ENCODE measurements at places on chromosomes 16 and 17. TPM values are rescaled to one million over a fixed set of nuclear protein-coding genes. Genes with fewer than 3 reads are reported as not detected.

GRCh38 chr16:85645021-85645589 is 32.0 kb downstream of the GSE1 start:
- no peak for DNase-seq

DNA sequence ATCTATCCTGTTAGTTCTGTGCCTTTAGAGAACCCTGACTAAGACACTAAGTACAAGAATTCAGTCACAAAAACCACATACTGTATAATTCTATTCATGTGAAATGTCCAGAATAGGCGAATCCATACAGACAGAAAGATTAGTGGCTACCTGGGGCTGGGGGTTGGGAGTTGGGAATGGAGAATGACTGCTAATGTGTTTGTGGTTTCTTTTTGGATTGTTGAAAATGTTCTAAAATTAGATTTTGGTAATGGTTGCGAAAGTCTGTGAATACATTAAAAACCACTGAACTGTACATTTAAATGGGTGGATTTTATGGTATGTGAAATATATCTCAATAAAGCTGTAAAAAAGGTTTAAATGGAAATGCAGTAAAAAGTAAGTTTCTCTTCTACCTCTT is 80.4 kb upstream of the AKTIP start:
- DNase-seq = no peak

GRCh38 chr16:86222547-86222946 is 287.8 kb upstream of the FOXF1 start:
- DNase-seq = peak; percentile 84

DNA sequence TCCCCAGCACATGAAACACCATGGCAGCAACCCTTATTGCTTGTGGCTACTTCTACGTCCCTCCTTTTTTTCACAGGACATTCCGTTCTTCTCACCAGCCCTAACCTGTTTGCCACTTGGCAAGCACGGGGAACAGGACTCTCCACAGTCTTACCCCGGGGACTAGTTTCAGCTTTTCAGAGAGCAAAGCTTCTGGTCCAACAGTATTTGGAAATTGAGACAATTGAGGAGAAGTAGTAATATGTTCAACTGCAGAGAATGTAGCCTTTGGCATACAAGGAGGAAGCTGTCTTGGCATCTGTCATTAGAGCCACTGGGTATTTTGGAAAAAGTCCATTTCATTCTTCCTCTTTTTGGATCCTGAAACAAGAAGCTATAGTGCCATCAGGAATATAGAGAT is 65.7 kb downstream of the MAP2K6 start:
- no peak for DNase-seq

DNA sequence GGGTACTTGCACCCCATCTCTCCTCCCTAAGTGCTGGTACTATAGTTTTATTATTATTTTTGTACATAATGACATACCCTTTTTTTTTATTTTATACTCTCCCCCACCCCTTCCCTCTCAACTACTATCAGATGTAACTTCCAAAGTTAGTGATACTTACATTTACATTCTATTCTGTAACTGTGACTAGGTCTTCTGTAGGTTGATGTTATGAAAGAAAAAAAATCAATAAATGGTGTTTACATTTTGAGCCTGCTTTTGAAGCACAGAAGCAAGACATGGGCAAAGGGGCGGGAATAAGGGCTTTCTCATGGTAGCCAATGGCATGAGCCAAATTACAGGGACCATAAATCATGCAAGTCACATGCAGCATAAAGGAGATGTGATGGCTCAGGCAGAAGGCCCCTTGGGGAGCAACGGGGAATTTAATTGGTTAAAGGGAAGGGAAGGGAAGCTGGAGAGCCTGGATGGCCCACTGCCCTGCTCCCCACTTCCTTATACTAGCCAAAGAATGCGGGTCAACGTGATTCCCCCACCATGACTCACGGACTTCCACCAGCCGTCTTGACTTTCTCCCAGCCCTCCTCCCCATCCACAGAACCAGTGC is 2.4 kb upstream of the ACSF2 start:
- DNase-seq = peak; percentile 91

DNA sequence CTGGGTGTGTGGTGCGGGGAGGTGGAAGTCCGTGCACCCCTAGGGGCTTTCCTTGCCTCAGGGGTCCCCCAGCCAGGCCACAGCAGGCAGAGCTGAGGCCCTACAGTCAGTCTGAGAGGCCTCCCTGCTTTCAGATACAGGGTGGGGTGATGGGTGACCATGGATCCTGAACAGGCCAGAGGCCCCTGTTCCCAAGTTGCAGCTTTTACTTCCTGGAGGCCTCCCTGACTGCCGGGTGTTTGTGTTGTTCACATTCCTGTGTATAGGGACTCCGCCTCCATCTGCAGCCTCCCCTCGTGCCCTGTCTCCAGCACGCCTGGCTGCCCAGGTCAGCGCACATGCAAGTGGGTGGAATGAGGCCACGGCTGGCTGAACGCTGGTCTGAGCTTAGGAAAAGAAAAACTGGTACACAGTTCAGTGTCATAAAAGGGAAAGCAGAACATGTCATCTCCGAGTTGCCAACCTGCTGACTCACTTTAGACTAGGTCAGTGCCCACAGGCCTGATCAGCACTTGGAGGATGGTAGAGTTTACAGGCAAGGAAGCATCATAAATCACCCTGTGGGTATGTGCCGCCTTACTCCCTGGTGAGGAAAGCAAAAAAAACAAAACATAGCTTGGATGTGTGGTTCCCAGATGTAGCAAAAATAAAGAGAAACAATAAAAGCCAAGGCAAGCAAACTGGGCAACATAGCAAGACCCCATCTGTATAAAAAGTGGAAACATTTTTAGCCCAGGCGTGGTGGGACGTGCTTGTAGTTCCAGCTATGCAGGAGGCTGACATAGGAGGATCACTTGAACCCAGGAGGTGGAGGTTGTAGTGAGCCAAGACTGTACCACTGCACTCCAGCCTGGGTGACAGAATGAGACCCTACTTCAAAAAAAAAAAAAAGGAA is 6.2 kb upstream of the SLC7A6 start:
- DNase-seq = no peak

DNA sequence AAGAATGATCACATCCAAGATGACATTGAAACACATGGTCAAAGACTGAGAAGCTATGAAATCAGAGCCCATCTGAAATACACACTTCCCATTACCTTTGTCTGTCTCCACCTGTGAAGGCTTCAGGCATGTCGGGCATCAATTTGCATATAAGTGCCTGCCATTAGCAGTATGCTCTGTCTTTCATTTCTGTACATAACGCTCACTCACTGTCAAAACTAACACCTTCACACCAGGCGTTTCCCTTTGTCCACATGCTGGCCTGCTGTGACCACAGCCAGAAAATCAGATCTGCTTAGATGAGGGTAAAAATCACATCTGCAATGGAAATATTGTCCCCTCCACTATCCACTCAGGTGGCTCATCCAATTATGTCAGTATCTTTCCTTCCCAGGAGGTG is 524.8 kb downstream of the TOX3 start:
- no peak for DNase-seq

DNA sequence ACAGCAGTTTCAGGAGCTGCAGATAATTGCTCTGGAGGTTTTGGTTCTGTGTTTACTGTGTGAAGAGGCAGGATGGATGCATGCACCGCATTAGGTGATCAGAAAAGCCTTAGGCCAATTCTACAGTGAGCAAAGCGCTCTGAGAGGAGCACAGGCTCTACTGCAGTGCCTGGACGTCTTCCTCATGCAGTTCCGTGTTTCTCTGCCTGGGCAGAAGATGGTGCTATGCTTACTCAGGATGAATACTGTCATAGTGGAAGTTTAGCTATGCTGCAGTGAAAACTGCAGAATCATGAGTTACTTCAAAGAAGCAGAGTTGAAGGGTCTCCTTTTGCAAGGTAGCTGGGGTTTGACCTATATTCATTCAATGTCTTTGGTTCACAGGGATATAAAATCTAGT is 1012.4 kb downstream of the KCNJ18 start:
- no peak for DNase-seq

DNA sequence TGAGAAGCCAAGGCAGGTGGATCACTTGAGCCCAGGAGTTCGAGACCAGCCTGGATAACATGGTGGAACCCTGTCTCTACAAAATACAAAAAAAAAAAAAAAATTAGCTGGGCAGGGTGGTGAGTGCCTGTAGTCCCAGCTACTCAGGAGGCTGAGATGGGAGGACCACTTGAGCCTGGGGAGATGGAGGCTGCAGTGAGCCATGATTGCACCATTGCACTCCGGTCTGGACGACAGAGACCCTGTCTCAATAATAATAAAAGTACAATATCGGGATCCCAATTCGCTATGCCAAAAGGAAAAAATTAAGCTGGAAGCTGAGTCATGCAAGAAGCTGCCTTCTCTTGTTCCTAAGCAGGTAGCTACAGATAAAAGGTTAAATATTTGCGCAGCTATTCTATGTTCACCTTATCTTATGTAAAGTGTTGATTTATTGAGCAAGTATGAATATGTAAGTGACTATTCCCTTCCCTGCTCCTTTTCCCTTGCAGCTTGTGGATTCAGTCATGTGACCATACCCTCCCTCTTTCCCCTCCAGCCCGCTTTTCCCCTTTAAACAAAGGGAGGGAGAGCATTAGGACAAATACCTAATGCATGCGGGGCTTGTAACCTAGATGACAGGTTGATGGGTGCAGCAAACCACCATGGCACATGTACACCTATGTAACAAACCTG is 112.0 kb downstream of the LITAF start:
- DNase-seq = no peak

Gene CCL4
- total RNA-seq = not detected

Gene ADAM11
- total RNA-seq = 0.36 TPM

DNA sequence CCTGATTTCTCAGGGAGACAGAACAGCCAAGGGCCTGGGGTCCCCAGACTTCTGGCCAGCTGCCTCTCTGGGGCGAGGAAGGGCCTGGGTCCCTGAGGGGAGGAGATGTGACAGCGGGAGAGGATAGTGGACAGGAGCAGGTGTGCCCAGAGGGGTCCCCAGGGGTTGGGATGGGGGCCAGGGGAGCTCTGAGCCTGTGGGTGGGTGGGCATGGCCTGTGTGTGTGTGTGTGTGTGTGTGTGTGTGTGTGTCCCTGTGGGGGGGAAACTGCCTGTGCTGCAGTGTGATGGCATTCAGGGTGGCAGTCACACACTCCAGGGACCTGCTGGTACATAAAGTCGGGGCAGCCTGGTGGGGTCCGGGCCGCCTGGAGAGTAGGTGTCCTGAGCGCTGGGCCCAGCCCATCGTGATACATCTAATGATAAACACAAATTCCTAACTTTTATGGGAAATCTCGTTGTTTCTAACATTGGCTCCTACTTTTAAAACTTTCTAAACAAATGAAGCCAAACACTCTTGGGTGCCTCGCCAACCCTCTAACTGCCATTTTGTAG is 1.4 kb downstream of the ITGB4 start:
- DNase-seq = no peak

- no peak for DNase-seq
Observed at GRCh38 chr17:8935191-8935590, 30.3 kb downstream of the PIK3R5 start.

Gene OR1F1
- total RNA-seq = not detected

GRCh38 chr17:77409282-77410161 is 268.8 kb downstream of the SEC14L1 start:
- DNase-seq = peak; percentile 77

DNA sequence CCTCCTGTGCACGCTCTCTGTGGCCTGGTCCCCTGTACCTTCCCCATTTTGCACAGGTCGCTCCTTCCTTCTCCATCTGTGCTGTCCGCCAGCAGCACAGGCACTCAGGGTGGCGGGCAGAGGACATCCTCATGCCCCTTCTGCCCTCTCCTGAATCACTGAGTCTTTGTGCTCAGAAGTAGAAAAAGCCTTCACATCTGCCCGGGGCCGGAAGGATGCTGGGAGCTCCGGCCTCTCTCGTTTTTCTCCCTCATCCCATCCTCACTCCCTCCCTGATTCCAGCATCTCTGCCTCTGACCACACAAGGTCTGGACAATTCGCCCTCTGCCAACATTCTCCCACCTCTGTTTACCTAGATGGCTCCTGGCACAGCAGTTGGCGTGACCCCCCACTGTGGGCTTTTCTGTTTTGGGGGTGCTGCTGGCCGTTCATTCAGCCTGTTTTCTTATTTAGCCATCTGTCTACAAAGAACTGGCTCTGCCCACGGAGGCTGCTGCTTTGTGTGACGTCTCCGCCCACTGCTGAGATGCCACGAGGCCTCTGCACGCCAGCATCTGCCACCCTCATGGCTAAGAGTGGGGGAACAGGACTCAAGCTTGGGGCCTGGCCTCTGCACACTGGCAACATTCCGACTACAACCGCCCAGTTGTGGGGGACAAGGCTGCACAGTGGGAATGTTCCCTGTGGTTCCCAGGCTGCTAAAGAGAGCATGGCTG is 36.7 kb downstream of the SEC14L5 start:
- no peak for DNase-seq

- DNase-seq = peak; percentile 26
Observed at GRCh38 chr16:8634991-8635736, 13.7 kb downstream of the METTL22 start.

GRCh38 chr16:14121872-14122271 is 50.8 kb downstream of the MRTFB start:
- DNase-seq = no peak

Gene FBXW10B
- total RNA-seq = not detected

Gene ITGB4
- total RNA-seq = 0.09 TPM

- DNase-seq = no peak
Observed at GRCh38 chr16:1160773-1161348, 8.0 kb downstream of the CACNA1H start.

Gene SMPD3
- not detected for total RNA-seq

GRCh38 chr16:27236635-27237218 is 31.8 kb downstream of the NSMCE1 start:
- no peak for DNase-seq

Gene PLEKHH3
- 15.5 TPM for total RNA-seq

GRCh38 chr17:78347453-78347852 is 12.4 kb downstream of the SOCS3 start:
- no peak for DNase-seq

DNA sequence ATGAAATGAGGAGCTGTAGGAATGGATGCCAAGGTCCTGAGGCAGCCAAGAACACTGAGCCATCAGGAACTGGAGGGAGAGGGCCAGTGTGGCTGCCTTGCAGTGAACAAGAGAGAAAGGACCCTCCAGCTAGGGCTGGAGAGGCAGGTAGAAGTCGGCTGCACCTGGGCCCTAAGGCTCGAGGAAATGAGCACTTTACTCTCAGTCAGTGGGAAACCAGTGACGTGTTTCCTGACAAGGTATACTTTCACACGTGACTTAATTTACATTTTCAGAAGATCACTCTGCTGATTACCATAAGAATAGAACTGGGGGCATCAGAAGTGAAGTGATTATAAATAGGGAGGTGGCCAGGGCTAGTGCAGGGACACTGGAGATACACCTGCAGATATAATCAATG is 115.2 kb downstream of the C17orf67 start:
- DNase-seq = no peak

- DNase-seq = peak; percentile 49
Observed at GRCh38 chr16:83814659-83814985, 6.8 kb downstream of the HSBP1 start.

GRCh38 chr17:72063262-72063661 is 57.6 kb upstream of the SOX9 start:
- DNase-seq = no peak

Gene TERB1
- 0.08 TPM for total RNA-seq

All from fibroblast of the aortic adventitia (primary cell).